ENCODE measurements at places on chromosomes 7 and 10.
A peak's percentile ranks its signal among the peaks of the same experiment; 100 is the strongest.

- DNase-seq, result no peak
These were observed 1.5 kb downstream of the ACTR3B start for GRCh38 chr7:152760854-152761748.

- DNase-seq, result no peak
These were observed 17.6 kb upstream of the GPR146 start for GRCh38 chr7:1026721-1027161.

DNA sequence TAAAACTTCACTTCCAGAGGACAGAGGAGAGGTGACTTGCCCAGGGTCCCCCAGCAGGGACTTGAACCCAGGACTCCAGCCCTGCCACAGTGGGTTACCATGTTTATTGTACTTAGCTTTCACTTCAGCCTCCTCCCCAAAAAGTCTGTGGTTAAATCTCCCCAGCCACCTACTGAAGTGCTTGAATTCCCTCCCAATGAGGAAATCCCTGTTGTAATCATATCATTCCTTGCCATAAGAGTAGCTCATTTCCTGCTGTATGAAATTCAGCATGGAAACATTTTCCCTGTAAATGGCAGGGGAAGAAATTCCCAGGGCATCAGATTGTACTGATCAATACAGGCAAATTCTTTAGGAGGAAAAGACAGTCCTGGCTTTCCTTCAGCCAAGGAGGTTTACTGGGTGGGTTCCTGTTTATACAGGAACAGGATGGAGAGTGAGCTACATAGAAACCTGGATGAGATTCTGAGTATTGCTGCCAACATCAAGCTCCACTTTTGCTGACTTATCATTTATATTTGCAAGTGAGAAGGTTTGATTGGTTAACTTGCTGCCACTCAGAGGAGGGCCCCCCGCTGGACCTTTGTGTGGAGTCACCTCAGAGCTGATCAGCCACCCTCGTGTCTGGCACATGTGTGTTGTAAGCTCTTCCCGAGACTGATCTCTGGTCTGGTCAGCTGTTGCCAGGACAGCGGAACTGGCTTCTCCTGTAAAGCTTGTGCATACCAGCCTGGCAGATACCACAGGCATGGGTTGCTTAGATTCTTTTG, 16.4 kb upstream of the PDZD8 start:
- DNase-seq, result no peak

DNA sequence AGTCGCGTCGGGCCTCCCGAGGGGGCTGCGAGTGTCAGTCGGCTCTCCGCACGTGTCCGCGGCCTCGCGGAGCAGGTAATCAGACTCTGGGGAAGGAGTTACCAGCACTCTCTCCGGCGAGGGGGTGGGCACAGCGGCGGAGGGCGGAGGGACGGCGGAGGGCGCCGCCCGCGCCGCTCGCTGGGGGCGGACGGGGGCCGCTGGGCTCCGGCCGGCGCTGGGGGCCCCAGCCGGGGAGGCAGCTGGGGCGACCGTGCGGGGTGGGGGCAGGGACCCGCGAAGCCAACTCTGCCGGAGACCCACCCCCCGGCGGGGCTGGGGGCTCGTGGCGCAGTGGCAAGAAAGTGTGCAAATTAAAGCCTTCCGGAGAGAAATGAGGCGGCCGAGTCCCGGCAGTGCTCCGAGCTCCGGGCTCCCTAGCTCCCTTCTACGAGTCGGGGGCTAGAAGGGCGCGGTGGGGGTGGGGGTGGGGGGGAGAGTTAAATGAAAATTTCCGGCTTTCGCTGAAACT, at the start of gene CDK6:
CDK6 (minus strand) TSS at position 85 of the 511 bp plus-strand sequence. CDS start 3,250 bp downstream, outside the sequence.
- peak; percentile 24 for DNase-seq

- peak; percentile 5 for DNase-seq
These were observed at the start of gene SAMD9L for GRCh38 chr7:93148144-93148543. Gene SAMD9L, minus strand, starts transcription at chr7:93148385. Its CDS starts 12,414 bp downstream, at chr7:93135971.

DNA sequence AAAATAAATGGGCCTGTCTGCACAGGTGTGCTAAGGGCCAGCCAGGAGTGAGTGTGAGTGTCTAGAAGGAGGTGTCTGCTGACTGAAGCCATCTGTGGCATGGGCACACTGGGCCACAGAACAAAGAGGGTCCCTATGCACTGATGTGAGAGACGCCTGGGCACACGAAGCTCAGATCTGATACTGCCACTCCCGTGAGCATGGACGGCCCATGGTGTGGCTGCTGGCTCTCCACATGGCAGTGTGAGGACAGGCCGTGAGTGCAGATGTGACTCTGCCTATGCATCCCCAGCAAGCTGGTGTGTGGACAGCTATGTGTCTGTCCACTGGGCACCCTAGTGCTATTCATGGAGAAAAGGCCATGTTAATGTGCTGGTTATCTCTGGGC, 12.8 kb upstream of the MYL7 start:
- no peak for DNase-seq

DNA sequence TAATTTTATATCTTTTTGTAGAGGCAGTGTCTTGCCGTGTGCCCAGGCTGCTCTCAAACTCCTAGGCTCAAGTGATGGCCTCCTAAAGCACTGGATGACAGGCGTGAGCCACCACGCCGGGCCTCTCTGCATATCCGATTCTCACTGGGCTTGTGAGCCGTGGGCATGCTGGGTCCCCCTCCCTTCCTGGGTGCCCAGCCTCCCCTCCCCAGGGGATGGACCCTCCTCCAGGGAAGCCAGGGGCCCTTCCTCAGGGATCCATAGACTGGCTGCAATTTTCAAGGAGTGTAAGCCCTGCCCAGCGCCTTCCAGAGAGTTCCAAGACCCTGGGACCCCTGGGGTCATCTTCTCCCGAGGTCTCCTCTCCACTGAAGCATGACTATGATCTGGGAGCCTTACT, 23.7 kb upstream of the ELFN1 start:
- DNase-seq, result no peak

GRCh38 chr7:121038717-121039509, 50.4 kb downstream of the CPED1 start:
- DNase-seq, result no peak

GRCh38 chr10:22977751-22978150, 49.9 kb downstream of the ARMC3 start:
- no peak for DNase-seq

GRCh38 chr7:4479367-4480039, 202.6 kb upstream of the FOXK1 start:
- DNase-seq, result peak; percentile 32

GRCh38 chr7:116588641-116589594, 64.1 kb downstream of the CAV1 start:
- DNase-seq, result peak; percentile 11

DNA sequence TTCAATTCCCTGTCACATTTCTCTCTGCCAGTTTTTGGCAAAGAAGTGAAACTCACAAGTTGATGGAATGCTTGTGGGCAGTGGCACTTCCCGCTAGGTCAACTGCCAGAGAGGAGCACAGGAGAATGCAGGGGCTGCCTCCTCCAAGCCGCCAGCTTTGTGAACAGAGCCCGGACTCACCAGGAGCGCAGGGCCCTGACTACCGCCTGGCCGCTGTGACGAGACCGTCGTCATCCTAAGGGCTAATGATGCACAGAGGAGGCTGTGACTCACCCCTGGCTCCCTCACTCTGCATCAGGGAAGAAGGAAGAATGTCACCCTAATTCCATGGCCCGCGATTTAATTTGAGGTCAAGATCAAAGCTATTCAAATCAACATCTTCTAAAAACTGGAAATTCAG, 123.9 kb downstream of the TAX1BP1 start:
- DNase-seq, result no peak

Data from retina (tissue), 1 donor.